ENCODE measurements at places on chromosomes 2 and 18.

DNA sequence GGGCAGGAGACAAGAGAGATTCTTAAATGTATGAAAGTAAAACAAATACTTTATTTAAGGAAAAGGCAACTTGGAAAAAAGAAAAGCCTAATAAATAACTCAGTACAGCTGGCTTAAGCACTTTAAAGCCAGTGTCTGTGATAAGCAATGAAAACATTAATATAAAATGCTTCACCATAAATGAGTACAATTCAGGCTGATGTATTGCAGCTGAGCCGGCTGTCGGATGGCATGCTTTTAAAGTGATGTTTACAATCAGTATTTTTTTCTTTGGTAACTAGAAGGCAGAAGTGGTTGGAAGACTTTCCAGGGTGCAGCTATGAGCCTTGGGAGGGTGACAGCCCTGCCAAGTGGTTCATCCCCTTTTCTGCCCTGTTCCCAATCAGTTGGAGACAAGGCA lies 58.7 kb upstream of the CELF4 start:
- DNase-seq, result no peak

- no peak for DNase-seq
These were observed 129.5 kb downstream of the MSTN start for GRCh38 chr2:189933041-189933440.

- DNase-seq, result peak; percentile 42
These were observed 8.4 kb downstream of the NCAPH start for GRCh38 chr2:96344011-96344410.

GRCh38 chr2:138447889-138448570 lies 53.5 kb upstream of the SPOPL start:
- no peak for DNase-seq

GRCh38 chr2:73033142-73033765 lies 38.3 kb downstream of the SFXN5 start:
- no peak for DNase-seq

DNA sequence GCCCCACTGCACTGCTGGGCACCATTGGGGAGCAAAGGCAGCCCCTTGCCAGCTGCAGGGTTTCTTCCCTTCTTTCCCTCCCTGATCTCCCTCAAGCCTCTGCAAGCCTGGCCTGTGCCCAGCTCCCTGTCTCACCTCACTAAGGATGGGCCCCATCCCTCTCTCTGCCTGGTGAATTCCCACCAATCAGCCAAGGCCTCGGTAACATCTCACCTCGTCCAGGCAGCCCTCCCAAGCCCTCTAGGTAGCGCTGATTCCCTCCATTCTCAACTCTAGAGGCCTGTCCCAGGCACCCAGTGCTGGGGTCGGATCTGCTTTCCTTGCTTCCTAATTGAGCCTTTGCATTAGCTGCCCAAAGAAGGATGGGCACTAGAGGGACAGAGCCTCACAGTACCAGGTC lies 63.0 kb downstream of the CELF4 start:
- no peak for DNase-seq

- DNase-seq, result no peak
These were observed 72.2 kb upstream of the THUMPD2 start for GRCh38 chr2:39851251-39851650.

- peak; percentile 68 for DNase-seq
These were observed 1.5 kb downstream of the CAB39 start for GRCh38 chr2:230714136-230714480.

All from CD4-positive, alpha-beta T cell (primary cell).